Dermis microvascular lymphatic vessel endothelial cell (primary cell): ENCODE measurements at places on chromosomes 16 and 17. TPM values are rescaled to one million over a fixed set of nuclear protein-coding genes. Genes with fewer than 3 reads are reported as not detected.

Gene GPR139
- total RNA-seq = not detected in 2 replicates

Gene ARHGDIA
- total RNA-seq = 97.7 and 157 TPM in 2 replicates

Gene MT1H
- not detected in 2 replicates for total RNA-seq

Gene TBC1D26
- total RNA-seq = not detected in 2 replicates

Gene ALDOC
- 30.7 and 31.7 TPM in 2 replicates for total RNA-seq

Gene CHRNE
- total RNA-seq = 0.90 and 1.1 TPM in 2 replicates
